Stimulated activated CD8-positive, alpha-beta memory T cell treated with anti-CD3 and anti-CD28 coated beads, Interleukin-12 subunit alpha, Interleukin-12 subunit beta, amount 100 ng/mL, for 1 hour (primary cell): ENCODE measurements at places on chromosomes 6 and 20.
A peak's percentile ranks its signal among the peaks of the same experiment; 100 is the strongest.

- DNase-seq: no peak
Measured at GRCh38 chr6:11595903-11596302, 58.4 kb downstream of the TMEM170B start.

DNA sequence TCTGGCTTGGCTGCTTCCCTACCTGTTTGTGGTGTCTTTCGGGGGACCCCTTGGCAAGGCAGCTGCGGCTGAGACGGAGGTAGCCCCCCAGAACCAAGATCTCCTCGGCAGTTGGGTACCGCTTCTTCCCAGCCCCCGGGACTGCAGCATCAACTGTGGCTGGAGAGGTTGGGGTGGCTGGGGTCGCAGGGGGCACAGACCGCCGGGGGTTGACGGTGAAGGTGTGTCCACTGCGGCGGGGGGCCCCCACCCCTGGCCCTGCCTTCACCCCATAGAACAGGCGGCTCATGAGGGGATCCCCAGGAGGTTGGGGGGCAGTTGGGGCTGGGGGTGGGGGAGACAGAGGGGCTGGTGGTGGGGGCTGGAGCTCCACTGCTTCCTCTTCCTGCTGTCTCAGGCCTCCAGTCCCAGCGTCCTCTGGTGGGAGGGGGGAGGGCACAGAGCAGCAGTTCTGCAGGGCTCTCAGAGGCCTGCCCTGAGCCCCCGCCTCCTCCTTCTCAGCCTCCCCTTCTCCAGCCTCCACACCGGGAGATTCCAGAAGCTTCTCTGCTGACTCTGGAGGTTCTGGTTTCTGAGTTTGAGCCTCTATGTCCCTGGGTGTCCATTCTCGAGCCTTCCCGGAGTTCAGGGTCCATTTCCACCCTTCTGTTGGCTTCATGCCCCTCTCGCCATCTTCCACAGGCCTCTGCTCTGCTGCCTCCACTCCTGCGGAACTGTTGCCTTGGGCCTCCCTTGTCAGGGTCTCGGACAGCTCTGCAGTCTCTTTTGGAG is 1.9 kb downstream of the PPP1R18 start:
- peak; percentile 34 for DNase-seq

GRCh38 chr6:157635388-157636244 is 187.4 kb upstream of the SNX9 start:
- DNase-seq: no peak

GRCh38 chr6:56475736-56476457 is 166.8 kb downstream of the DST start:
- DNase-seq: no peak

DNA sequence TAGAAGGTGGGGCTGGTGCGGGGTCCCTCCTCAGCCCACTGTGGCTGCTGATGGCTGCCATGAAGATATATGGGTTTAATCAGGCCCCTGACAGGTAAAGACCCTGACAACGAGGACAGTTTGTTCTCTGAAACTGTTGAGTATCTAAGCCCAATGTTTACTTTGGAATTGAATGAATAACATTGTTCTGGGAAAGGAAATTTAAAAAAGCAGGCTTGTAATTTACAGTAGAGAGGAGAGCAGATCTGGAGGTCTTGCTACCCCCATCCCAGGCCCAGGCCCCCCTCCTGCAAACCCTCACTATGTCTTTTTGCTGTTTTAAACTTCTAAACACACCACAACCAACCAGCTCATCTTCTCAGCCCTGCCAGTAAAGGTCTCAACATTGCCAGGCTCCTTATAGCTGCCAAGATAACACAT is 171.3 kb downstream of the CDC5L start:
- DNase-seq: no peak

GRCh38 chr6:134381959-134382358 is 64.0 kb upstream of the SGK1 start:
- DNase-seq: no peak

GRCh38 chr6:66103954-66104353 is 396.9 kb upstream of the EYS start:
- DNase-seq: no peak

DNA sequence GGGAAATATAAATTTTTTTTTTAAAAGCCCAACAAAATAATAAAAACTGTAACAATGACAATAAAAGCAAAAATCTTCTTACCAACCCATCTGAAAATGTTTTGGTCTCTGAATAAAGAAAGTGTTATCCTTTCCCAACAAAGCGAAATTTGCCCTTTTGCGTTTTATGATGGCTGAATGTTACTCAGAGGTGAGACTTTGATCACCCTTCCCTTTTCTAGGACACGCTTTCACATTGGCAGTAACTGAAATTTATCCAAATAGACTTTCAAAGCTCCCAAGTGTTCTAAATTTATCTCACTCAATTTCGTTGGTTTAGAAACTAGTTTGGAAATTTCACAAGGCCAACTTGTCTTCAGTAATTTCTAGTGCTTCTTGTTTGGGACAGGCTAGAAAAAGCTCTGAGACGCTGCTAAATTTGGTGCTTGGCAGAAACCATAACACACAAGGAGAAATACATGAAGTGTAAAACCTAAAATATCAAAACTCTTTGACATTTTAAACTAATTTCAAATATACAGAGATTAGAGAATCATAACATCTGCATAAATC is 354.5 kb upstream of the CITED2 start:
- DNase-seq: no peak

- DNase-seq: no peak
Measured at GRCh38 chr20:57601211-57601570, 19.0 kb downstream of the ZBP1 start.

- no peak for DNase-seq
Measured at GRCh38 chr6:47464052-47464451, 13.5 kb upstream of the CD2AP start.

- DNase-seq: no peak
Measured at GRCh38 chr6:46356543-46356942, 134.7 kb downstream of the RCAN2 start.

- DNase-seq: no peak
Measured at GRCh38 chr6:34491091-34491430, 25.2 kb downstream of the PACSIN1 start.
